Myometrial cell (primary cell): ENCODE measurements at places on chromosomes 5 and 9. TPM values are rescaled to one million over a fixed set of nuclear protein-coding genes. Genes with fewer than 3 reads are reported as not detected.

TSPAN17 gene
- total RNA-seq = 34.0 and 39.3 TPM in 2 replicates

SEMA5A gene
- total RNA-seq = 2.1 and 5.8 TPM in 2 replicates

VCAN gene
- total RNA-seq = 37.0 and 38.9 TPM in 2 replicates

PCDHB5 gene
- total RNA-seq = under 0.01 TPM in 1 of 2 replicates, not detected in the other

PRR7 gene
- total RNA-seq = 19.5 and 30.3 TPM in 2 replicates

FAM81B gene
- not detected in 2 replicates for total RNA-seq

STKLD1 gene
- total RNA-seq = 0.18 and 1.7 TPM in 2 replicates

MLANA gene
- total RNA-seq = not detected in 2 replicates

C5orf58 gene
- total RNA-seq = not detected in 2 replicates

LCN1 gene
- not detected in 2 replicates for total RNA-seq

OR1Q1 gene
- total RNA-seq = not detected in 2 replicates

CHSY3 gene
- total RNA-seq = 2.9 and 5.0 TPM in 2 replicates

SLC6A18 gene
- not detected in 2 replicates for total RNA-seq

SLCO6A1 gene
- not detected in 2 replicates for total RNA-seq

SLC6A3 gene
- total RNA-seq = not detected in 2 replicates

HTR4 gene
- not detected in 2 replicates for total RNA-seq

NUTM2F gene
- not detected in 2 replicates for total RNA-seq
